ENCODE measurements at places on chromosomes 11 and 22.
A peak's percentile ranks its signal among the peaks of the same experiment; 100 is the strongest.

GRCh38 chr22:23124611-23125511 lies 16.9 kb downstream of the RSPH14 start:
- no peak for DNase-seq

- DNase-seq = no peak
These were observed 3.7 kb upstream of the ELFN2 start for GRCh38 chr22:37430941-37431340.

DNA sequence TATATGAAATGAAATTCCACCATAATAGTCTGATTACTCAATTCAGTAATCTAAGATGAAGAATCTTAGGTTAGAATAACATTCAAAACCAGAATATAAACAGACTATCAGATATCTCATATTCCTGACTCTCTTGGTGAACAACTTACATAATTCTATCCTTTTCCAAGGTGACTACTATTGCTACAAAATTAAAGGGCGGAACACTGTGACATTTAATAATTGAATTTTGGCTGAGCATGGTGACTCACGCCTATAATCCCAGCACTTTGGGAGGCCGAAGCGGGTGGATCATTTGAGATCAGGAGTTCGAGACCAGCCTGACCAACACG lies 34.4 kb downstream of the RDX start:
- no peak for DNase-seq

GRCh38 chr11:95324826-95325225 lies 93.8 kb upstream of the SESN3 start:
- DNase-seq = no peak

DNA sequence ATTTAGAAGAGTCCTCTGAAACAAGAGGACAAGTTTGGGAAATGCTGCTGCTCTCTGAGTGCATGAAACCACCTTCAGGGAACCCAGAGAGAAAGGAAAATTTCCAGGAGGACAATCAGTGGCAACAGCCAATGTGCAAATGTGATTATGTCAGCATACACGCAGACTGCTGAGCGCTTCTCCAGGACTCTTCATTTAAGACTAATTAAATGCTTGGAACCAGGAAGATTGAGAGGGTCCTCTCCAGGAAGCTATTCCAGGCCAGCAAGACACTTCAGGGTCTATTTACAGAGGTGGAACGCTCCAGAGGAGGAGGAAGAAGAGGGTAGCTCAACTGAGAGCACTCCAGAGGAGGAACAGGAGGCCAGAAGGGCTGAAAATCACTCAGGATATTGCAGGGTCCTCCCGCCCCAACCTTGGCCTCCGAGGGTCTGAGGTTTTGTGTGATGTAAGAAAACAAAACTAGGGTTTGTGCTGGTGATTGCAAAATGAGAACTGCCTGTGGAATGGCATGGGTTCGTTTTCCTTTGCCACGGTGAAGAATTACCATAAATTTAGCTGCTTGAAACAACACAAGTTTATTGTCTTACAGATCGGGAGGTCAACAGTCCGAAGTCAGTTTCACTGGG lies 14.1 kb upstream of the HTR3A start:
- DNase-seq = no peak

DNA sequence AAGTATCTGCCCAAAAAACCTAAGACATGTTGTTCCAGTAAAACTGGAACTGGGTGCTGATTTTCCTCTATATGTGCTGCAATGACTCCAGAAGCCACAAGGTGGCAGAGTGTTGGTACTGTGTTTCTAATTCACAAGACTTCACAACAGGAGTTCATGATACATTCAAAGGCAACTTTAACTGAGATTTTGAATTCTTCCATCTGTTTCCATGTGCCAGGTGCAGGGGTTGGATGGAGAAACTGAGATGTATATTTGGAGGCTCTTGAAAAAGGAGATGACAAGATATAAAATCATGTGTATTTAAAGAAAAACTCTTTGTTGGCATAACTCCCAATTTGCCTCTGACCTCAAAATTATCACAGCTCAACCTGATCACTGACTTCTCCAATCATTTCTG lies 1098.6 kb upstream of the CCDC90B start:
- peak; percentile 69 for DNase-seq

GRCh38 chr22:46106279-46107022 lies 43.9 kb upstream of the PPARA start:
- DNase-seq = no peak

DNA sequence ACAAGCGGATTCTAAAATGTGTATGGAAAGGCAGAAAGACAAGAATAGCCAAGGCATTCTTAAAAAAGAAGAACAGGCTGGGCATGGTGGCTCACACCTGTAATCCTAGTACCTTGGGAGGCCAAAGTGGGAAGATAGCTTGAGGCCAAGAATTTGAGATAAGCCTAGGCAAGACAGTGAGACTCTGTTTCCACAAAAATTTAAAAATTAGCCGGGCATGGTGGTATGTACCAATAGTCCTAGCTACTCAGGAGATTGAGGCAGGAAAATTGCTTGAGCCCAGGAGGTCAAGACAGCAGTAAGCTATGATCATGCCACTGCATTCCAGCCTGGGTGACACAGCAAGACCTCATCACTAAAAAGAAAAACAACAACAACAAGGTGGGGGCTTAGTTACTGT lies 46.0 kb upstream of the PPP2R1B start:
- no peak for DNase-seq

- no peak for DNase-seq
These were observed 38.5 kb downstream of the SBF2 start for GRCh38 chr11:10255388-10256125.

- no peak for DNase-seq
These were observed 35.4 kb downstream of the CHRDL2 start for GRCh38 chr11:74695705-74696280.

- no peak for DNase-seq
These were observed 52.0 kb upstream of the GRAMD1B start for GRCh38 chr11:123378096-123378495.

GRCh38 chr11:120527111-120527761 lies 15.7 kb downstream of the GRIK4 start:
- no peak for DNase-seq

DNA sequence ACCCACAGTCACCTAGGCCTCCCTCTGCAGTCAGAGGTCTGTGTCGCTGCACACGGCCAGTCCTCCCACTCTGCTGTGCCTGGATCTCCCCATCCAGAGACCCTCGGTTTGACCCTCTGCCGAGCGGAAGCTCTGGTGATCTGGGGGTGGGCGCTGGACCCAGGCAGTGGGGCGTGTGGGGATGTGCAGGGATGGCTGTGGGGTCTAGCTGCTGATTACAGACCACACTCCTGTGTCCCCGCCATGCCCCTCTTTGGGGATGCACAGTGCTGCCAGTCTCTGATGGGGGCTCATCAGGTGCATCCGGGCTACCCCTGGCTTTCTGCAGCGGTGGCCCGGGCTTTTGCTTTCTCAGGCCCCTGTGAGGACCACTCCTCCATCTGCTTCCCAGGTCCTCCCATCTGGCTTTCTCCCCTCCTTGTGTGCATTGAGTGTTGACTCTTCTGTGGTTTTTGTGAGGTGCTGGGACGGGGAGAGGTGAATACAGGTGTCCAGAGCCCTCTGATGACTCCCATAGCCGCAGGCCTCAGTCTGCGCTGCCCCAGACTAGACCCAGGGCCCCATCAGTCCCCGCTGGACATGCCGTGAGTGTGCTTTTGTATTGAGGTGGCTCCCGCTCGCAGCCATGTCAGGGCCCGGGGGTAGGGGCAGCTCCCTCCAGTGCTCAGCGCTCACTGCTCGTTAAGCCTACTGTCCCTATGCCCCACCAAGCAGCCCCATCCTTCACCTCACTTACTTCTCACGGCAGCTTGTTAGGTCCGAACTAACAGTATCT lies 251.6 kb downstream of the TBC1D22A start:
- no peak for DNase-seq

- no peak for DNase-seq
These were observed 39.2 kb upstream of the SLC36A4 start for GRCh38 chr11:93236741-93237675.

DNA sequence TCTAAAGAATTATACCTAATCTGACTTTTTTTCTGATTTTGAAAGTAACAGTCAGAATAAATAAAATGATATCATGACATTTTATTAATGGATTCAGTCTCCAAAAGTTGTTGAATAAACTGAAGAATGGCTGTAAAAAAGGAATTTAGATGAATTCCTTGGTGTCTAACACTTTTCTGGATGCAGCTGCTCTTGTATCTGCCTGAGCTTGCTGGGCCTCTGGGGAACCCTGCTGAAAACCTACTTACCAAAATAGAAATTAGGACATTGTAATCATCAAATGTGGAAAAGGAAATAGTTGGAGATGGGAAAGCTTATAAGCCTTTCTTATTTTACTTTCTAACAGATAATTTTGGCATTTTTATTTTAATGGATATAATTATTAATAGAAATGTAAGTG lies 315.7 kb upstream of the ANO5 start:
- no peak for DNase-seq

DNA sequence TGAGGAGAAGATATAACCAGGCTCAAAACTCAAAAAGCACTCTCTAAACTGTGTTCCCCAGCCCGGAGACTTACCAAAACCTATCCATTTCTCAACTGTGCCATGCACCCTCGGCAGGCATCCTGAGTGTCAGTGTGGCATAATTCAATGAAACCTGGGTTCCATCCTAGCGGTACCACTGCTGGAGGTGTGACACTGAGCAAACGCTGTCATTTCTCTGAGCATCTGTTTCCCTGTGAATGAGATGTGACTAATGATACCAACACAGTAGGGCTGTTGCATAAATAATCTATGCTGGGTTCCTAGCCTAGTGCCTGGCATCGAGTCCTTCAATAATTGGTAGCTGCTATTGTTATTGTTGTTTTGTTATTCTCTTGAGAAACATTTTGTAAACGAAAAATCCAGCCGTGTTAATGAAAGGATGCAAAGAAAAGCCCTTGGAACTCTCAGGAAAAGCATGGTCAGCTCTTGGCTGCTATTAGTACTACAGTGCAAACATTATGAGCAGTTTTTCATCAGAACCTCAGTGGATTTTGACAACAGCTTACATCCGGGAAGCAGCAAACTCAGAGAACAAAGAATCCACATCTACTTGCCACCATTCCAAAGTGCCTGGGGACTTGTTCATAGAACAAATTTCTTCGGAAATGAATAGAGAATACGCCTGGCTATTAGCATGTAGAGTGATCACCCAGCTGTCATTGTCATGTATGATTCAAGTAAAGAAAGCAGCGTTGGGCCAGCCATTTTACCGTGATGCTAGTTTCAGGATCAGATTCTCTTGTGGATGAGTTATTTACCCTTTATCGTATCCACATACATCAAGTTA lies 53.7 kb downstream of the TECTA start:
- no peak for DNase-seq

- DNase-seq = no peak
These were observed 146.0 kb downstream of the GUCY1A2 start for GRCh38 chr11:106872246-106872645.

DNA sequence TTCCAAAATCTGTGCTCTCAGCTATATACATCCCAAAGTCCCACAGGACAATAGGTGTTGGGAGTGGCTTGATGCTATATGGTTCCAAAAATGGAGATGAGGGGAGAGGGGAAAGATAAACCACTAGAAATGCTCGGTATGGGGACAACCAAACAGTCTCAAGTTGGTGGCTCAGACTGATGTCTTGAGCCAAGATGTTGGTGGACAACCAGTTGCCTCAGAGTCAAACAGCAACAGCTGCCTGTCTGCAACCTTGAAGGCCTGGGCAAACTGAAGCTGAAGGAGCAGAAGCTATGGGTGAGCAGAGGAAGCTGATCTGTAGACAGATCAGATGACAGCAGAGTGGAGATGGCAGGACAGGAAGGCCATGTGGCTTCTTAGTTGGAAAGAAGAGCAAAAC lies 4.0 kb downstream of the RRP8 start:
- no peak for DNase-seq

- DNase-seq = no peak
These were observed 133.7 kb upstream of the NARS2 start for GRCh38 chr11:78708388-78708787.

DNA sequence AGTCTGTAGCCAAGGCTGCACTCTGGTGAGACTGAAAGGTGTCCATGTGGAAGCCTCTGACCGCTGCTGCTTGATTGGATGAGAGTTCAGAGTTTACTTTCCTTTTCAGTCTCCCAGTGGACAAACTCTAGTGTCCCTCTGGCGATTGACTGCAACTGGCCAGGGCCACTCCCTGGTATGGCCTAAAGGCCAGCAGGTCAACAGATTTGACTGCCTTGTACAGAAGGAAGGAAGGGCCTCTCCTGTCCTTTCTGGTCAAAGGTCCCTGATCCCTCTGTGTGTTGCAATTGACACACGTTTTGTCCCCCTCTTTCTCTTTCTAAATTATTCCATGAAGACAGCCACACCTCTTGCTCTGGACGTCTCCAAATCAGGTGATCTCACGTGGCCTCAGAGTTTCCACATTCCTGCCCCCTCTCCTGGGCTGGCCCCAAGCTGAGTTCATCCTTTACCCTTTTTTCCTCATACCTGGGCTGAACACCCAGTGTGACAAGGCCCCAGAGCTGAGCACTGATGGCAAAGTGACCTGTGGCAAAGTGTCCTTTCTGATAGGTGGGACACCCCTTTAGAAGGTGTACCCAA lies 18.7 kb upstream of the FBLN1 start:
- DNase-seq = no peak

DNA sequence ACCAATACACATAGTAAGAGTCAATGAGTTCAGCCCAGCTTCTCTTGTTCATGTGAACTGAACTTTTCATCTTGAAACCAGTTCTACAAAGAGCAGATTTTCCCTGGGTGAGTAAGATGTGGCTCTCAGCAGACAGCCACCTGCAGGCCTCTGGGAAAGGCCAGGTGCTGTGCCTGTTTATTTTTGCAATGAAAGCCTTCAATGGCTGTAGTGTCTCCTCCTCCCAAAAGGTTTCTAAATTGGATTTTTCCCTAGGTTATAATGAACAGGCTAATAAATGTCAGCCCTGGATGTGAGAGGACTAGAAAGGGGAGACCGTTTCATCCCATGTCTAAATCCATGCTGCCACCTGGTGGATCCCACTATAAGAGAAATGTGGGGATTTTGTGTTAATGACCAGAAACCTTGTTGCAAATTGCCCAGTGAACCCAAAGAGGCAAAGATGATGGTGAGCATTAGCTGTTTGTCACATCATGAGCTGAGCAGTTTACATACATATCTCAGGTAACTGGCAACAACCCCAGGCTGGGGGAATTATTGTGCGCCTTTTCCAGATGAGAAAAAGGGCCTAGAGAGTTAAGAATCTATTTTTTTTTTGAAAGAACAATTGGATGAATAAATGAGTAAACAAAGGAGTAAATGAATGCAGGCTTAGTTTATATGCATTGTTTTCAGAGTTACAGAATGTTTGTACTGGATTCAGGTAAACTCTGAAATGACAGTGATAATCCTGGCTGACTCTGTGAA lies 12.7 kb downstream of the C11orf91 start:
- DNase-seq = peak; percentile 44

- no peak for DNase-seq
These were observed 42.5 kb downstream of the SBF1 start for GRCh38 chr22:50432131-50432876.

GRCh38 chr11:46247659-46248058 lies 29.8 kb upstream of the CREB3L1 start:
- DNase-seq = no peak

GRCh38 chr11:128271401-128271800 lies 316.0 kb downstream of the ETS1 start:
- no peak for DNase-seq

All from anterior cingulate cortex (tissue), 58 donors.